ENCODE measurements at places on chromosomes 7 and 10.
A peak's percentile ranks its signal among the peaks of the same experiment; 100 is the strongest.

- no peak for DNase-seq
Measured at GRCh38 chr7:68246189-68246633, 1249.6 kb downstream of the TYW1 start.

- no peak for DNase-seq
Measured at GRCh38 chr7:151115836-151116418, 29.7 kb downstream of the AGAP3 start.

GRCh38 chr7:22781230-22781711 is 41.4 kb downstream of the TOMM7 start:
- DNase-seq = peak; percentile 37

GRCh38 chr10:21169271-21169670 is 272.2 kb upstream of the NEBL start:
- no peak for DNase-seq
